Caki2 (cell line): ENCODE measurements at places on chromosomes 4 and X. TPM values are rescaled to one million over a fixed set of nuclear protein-coding genes. Genes with fewer than 3 reads are reported as not detected.

CPLX1 gene
- total RNA-seq, result 0.20 and 1.5 TPM in 2 replicates

PAGE2 gene
- total RNA-seq, result not detected in 2 replicates

CFI gene
- 1.6 TPM in 1 of 2 replicates, not detected in the other for total RNA-seq

PCSK1N gene
- total RNA-seq, result 93.6 and 112 TPM in 2 replicates

UBE2D3 gene
- total RNA-seq, result 337 and 365 TPM in 2 replicates

GPRASP3 gene
- 0.55 and 3.3 TPM in 2 replicates for total RNA-seq

TEC gene
- 3.6 and 3.7 TPM in 2 replicates for total RNA-seq

CFP gene
- total RNA-seq, result not detected in 2 replicates

HEPH gene
- not detected in 2 replicates for total RNA-seq

HSD17B13 gene
- 0.43 TPM in 1 of 2 replicates, not detected in the other for total RNA-seq

MTNR1A gene
- 0.20 TPM in 1 of 2 replicates, not detected in the other for total RNA-seq

EREG gene
- 25.8 and 33.8 TPM in 2 replicates for total RNA-seq

MSX1 gene
- total RNA-seq, result 2.6 and 9.0 TPM in 2 replicates

WDR17 gene
- total RNA-seq, result 0.52 and 0.91 TPM in 2 replicates

HNRNPH2 gene
- 22.1 and 26.8 TPM in 2 replicates for total RNA-seq

ACSL1 gene
- 37.8 and 42.8 TPM in 2 replicates for total RNA-seq

ZFP42 gene
- total RNA-seq, result not detected in 2 replicates

F8A2 gene
- not detected in 2 replicates for total RNA-seq

TNMD gene
- total RNA-seq, result not detected in 2 replicates
